ENCODE measurements at places on chromosomes 2 and 18.
A peak's percentile ranks its signal among the peaks of the same experiment; 100 is the strongest.

GRCh38 chr2:241559323-241560161 lies 997 bp downstream of the BOK start:
- DNase-seq = peak; percentile 97

DNA sequence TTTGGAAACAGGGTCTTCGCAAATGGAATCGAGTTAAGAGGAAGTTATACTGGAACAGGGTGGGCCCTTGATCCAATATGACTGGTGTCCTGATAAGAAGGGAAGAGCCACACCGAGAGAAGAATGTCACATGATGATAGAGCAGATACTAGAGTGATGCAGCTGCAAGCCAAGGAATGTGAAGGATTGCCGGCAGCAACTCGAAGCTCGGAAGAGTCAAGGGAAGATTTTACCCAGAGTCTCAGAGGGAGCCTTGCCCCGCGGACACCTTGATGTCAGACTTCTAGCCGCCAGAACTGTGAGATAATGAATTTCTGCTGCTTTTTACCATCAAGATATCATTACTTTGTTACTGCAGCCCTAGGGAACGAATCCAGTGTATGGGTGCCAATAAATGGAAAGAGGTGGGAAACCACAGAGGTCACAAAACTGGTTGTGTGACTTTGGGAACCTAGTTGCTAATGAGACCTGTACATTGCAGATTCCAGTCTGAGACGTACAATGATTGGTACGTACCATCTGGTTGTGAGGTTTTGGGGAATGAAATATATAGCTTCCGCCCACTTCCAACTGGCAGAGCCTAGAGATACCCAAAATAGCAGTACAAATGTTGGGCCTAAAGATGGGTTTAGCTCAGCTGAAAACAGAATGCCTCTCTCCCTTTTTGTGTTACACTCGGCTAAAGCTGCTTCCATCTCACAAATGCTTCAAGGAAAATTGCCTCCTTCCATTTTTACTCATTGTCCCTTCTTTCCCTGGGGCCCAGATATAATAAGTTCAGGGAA lies 28.6 kb upstream of the VWA3B start:
- no peak for DNase-seq

- no peak for DNase-seq
Measured at GRCh38 chr2:217055624-217056023, 195.8 kb upstream of the TNP1 start.

- DNase-seq = peak; percentile 5
Measured at GRCh38 chr2:183614799-183615435, 490.7 kb downstream of the NUP35 start.

DNA sequence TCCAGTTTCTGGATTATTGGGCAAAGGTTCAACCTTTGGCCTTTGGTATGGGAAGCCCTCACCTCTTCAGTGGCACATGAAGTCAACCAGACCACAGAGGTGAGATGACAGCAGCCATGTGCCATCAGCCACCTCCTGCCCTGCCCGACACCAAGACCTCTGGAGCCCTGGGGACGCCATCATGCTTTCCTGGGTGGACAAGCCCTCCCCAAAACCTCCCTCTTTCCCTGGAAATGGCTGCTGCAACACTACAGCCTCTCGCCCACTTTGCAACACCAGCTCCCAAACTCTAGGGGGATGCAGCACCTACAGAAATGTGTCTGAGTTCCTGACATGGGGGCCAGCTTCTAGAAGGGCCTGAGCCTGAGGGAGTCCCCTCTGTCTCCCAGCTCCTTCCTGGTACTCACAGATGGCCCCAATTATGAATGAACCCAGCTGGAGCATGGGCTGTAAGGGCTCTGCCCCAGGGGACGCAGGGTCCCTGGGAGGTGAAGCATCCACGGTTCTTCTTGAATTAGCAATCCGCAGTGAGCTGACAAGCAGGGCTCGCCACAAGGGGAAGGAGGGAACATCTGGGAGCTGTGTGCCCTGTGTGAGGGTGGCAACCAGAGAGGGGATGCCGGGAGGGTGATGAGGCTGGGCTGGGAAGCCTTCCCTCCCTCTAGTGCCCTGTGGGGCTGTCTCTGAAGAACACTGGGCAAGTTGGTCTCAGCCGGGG lies 268.5 kb upstream of the HDAC4 start:
- no peak for DNase-seq

GRCh38 chr2:234812851-234813250 lies 139.0 kb upstream of the SH3BP4 start:
- DNase-seq = no peak

- DNase-seq = no peak
Measured at GRCh38 chr2:162565666-162566065, 221.7 kb downstream of the GCA start.

- peak; percentile 72 for DNase-seq
Measured at GRCh38 chr2:217789003-217789735, 213.6 kb downstream of the TNS1 start.

- DNase-seq = no peak
Measured at GRCh38 chr2:124838406-124838805, 813.3 kb downstream of the CNTNAP5 start.

DNA sequence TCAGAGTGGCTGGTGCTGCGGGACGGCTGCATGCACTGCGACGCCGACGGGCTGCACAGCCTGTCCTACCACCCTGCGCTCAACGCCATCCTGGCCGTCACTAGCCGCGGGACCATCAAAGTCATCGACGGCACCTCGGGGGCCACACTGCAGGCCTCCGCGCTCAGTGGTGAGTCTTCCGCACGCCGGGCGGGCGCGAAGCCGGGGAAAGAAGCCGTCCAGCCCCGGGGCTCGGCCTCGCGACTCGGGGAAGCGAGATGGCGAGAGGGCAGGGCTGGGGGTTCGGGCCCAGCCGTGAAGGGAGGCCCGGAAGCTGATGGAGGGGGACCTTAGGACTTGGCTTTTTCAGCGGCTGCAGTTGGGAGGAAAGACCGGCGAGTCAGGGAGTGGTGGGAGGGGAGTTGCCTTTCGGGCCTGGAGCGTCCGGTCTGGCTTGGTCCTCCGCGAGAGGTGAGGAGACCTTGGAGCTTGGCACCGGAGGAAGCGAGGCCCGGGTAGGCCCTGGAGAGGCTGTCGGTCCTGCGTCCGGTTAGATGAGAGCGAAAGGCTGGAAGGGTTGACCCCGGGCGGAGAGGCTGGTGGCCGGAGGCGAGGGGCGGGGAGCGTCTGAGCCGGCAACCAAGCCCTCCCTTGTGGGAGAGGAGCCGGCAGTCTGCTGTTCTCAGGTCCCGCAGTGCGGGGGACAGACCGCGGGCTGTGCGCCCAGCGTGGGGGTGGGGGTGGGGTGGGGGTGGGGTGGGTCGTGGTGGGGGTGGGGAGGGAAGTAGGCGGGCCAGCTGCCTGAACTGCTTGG lies 691 bp downstream of the BIRC6 start:
- peak; percentile 28 for DNase-seq

DNA sequence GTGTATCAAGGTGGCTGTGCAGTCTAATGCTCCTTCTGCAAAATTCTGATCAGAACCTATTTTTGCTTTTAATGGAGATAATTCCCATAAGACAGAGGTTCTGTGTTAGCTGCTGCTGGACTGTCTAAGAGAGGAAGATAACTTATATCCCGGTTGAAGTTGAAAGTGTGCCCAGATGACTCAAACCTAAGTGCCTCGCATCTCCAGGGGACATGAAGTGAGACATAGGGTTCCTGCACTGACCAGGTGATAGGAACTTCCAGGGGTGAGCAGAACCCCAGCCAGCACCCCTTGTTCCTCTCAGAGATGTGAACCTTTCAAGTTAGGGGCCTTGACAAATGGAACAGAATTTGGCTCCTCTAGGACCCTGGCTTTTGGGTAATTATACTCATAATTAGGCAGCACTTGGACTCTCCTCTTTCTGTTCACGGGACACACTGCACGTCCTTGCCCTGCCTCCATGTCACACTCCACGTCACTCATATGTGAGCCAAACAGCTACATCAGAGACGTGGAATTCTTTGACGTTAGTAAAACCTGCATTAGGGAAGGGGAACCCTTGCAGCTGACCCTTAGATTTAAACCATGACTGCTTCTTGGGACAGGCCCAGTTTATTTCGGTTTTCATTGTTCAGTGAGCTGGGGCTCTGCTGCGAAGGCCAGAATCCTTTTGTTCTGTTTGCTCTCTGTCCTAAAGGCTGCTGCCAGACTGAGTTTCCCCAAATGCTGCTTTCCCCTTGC lies 104.5 kb upstream of the ALPP start:
- no peak for DNase-seq

GRCh38 chr2:233490831-233491230 lies 75.8 kb downstream of the USP40 start:
- DNase-seq = no peak

DNA sequence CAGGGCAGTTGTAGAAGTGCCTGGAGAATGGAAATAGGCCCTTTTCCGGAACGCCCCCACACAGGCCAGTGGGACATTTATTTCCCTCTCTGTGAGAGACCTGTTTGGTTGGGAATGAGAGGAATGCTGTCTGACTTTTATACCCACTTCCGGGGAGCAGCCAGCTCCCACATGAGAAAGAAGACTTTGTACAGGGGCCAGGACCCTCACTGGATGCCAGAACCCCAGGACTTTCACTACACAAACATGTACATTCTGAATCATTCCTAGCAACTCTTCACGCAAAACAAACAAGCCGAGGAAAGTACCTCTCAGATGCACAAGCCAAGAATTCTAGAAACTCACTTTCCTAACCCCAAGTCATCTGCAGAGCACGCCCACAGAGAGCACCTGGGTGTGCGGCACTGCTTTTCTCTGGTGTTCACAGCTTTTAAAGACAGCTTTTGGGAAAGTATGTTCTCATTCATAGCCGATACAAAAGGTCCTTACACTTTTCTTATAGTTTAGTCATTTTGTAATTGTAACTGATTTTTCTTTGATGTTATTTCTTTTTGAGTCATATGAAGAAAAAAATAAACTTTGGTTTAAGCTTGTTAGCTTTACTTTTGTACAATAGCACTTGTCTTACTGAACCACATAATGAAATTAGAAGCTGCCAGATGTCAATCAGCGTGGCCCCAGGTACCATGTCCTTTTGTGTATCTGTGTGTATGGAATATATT lies 856.1 kb upstream of the ID2 start:
- DNase-seq = no peak

DNA sequence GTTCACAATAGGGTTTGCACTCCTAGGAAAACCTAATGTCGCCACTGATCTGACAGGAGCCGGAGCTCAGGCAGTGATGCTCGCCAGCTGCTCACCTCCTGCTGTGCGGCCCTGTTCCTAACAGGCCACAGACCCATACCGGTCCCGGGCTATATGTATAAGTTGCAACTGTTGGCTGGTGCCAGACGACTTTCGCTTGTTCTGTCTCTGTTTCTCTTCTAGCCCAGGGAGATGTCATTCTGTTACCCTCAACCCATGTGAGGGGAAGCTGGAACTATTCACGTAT lies 170.3 kb downstream of the BCL2 start:
- DNase-seq = no peak

All from globus pallidus (tissue), 1 donor.